ENCODE measurements at places on chromosomes 6 and 20.

- H3K4me3 ChIP-seq = no peak overlapping the region
- H3K27ac ChIP-seq = no peak overlapping the region
- no peaks in the 10 kb centered on the region for H3K27me3 ChIP-seq
- no peak for DNase-seq
- no peaks in the 10 kb centered on the region for H3K36me3 ChIP-seq
Measured at GRCh38 chr6:24004062-24004461, 122.0 kb upstream of the NRSN1 start.

DNA sequence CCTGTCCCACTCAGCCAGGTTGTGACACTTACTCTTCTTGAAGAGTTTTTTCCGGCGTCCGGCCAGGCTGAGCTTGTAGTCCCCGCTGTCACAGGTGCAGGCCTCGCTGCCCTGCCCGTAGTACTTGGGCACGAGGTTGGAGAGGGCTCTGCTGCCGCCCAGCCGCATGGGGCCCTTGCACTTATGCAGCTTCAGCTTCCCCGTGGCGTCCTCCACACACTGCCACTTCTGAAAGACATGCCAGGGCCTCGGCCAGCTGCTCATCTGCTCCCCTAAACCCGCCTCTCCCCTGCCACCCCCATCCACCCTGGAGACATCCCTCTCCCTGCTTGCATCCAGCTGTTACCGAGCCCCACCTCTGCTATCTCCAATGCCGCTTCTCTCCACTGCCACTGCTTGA lies 113.1 kb downstream of the SULF2 start:
- H3K36me3 ChIP-seq = no peaks in the 10 kb centered on the region
- H3K4me1 ChIP-seq = no peaks in the 10 kb centered on the region
- no peak overlapping the region for H3K27ac ChIP-seq

DNA sequence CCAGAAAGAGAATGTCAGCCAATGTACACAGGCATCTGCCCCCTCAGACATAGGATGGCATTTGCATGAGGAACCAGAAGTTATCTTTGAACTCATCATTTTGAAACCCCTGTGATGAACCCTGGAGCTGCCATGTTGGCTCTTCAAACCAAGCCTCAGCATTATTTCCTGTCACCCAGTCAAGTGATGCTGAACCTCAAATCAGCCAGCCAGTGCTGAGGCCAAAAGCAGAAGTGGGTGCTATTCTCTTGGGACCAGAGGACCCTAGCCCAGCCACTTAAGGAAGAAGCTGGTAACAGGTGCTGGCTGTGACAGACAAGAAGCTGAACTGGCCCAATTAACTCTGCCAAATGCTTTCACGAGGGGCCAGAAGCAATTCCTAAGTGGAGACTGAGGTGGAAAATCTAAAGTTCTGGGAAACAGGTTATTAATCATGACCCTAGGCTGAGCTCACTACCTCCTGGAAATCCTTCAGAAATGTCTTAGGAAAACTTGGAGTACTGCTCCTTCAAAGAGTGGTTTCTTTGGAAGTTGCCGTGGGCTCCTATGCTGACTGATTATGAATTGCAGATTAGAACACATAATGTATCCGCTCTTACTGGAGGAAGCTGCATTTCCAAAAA lies 4.0 kb downstream of the PKIG start:
- H3K36me3 ChIP-seq = no peaks in the 10 kb centered on the region
- H3K27me3 ChIP-seq = no peaks in the 10 kb centered on the region
- peaks cover 28% of the 10 kb centered on the region for H3K4me1 ChIP-seq
- no peak overlapping the region for H3K4me3 ChIP-seq

DNA sequence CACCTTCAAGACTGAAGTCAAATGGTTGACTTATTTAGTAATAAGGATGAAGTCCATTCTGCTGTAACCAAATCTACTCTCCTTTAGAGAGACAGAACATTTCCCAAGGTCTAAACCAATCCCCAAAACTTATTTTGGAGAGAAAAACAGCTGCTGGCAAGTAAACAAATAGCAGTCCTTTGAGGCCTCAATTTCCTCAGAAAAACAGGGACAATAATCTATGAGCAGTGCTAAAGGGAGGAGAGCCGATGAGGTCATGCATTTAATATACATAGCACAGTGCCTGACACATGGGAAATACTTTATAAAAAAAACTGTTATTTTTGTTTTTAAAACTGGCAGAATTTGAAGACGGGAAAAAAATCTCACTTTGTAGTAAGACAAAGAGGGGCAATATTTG lies 526.0 kb downstream of the EPM2A start:
- no peaks in the 10 kb centered on the region for H3K27me3 ChIP-seq
- no peaks in the 10 kb centered on the region for H3K4me1 ChIP-seq
- no peak overlapping the region for H3K27ac ChIP-seq
- no peaks in the 10 kb centered on the region for H3K36me3 ChIP-seq
- H3K4me3 ChIP-seq = no peak overlapping the region

GRCh38 chr6:36968266-36968977 lies 13.9 kb downstream of the PI16 start:
- H3K27me3 ChIP-seq = no peaks in the 10 kb centered on the region
- peak; percentile 37 for DNase-seq
- no peaks in the 10 kb centered on the region for H3K4me1 ChIP-seq
- H3K4me3 ChIP-seq = no peak overlapping the region
- no peak overlapping the region for H3K27ac ChIP-seq
- peaks cover 60% of the 10 kb centered on the region for H3K36me3 ChIP-seq
